Aorta (tissue), 5 donors: ENCODE measurements at places on chromosomes 6 and 20.
A peak's percentile ranks its signal among the peaks of the same experiment; 100 is the strongest.

DNA sequence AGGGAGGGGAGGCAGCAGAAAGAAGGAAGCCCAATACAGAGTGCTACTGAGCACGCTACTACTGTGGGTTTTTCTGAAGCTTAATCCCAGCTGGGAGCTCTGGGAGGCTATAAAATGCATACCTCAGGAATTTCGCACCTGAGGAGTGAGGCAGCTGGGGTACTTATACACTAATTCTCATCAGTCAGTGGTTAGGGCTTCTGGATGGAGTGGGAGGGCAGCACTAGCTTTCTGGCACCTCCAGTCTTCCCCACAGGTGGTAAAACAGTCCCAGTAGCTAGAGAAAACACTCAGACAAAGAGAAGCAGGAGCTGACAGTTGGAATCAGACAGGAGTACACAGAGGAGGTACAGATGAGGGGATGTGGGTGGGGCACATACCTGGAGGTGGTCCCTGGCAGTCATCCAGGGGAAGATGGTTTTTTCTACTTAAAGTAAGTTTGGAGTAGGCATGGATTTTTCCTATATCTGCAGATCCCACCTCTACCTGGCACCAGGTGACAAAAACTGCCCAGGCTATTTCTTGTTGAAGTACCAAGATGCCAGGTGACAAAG, 37.8 kb downstream of the CPXM1 start:
- DNase-seq, result no peak

DNA sequence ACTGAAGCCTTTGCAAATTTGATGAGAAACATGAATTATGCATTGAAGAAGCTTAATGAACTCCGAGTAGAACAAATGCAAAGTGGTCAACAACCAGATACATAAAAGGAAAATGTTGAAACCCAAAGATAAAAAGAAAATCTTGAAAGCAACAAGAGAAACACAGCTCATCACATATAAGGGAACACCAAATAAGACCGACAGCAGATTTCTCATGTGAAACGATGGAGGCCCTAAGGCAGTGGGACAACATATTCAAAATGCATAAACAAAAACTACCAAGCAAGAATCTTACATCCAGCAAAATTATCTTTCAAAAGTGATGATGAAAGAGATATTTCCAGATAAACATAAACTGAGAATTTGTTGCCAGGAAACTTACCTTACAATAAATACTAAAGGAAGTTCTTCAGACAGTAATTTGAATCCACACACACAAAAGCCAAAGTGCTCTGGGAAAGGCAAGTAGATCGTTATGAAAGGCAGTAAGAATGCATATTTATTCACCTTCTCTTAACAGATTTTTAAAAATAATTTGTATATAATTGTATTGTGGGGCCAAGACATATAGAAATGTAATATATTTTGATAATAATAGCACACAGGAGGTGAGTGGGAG, 22.5 kb downstream of the SLC52A3 start:
- DNase-seq, result no peak

GRCh38 chr6:33894438-33894837, 90.6 kb upstream of the MLN start:
- no peak for DNase-seq

DNA sequence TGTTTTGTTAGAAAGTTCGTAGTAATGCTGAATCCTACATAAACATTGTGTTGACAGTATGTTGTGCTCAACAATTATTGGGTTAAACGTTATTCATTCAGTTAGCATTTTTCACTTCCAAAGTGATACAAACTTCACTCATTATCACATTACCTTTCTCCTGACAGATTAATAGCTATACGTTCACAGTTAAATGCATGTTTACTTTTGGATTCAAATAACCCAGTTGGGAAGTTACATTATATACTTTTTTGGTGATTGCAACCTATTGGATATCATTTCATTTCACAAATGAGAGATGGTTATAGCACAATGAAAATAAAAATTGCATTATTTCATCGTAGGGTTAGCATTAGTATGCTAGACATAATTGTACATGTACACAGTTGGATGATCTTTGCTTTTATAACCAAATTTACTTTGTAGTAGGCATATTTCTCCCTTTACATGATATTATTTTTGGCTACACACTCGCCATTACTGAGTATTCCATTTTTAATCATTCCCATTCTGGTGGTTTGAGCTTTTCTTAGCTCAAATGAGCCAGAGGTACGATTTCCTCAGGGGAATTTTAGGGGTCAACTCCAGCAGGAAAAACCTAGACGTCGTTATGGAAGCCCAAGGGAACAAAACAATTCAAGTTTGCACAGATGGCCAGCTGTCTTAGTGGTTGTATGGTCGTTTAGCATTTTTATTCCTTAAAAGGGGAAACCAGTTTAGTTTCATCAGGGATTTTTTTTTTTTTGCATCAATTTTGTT, 2.1 kb upstream of the HIVEP1 start:
- DNase-seq, result no peak

GRCh38 chr6:17450832-17451231, 57.4 kb downstream of the CAP2 start:
- no peak for DNase-seq

- no peak for DNase-seq
These were observed 161.0 kb downstream of the TRMT11 start for GRCh38 chr6:126147291-126147815.

- DNase-seq, result no peak
These were observed 1.0 kb upstream of the CDSN start for GRCh38 chr6:31121131-31121790.

DNA sequence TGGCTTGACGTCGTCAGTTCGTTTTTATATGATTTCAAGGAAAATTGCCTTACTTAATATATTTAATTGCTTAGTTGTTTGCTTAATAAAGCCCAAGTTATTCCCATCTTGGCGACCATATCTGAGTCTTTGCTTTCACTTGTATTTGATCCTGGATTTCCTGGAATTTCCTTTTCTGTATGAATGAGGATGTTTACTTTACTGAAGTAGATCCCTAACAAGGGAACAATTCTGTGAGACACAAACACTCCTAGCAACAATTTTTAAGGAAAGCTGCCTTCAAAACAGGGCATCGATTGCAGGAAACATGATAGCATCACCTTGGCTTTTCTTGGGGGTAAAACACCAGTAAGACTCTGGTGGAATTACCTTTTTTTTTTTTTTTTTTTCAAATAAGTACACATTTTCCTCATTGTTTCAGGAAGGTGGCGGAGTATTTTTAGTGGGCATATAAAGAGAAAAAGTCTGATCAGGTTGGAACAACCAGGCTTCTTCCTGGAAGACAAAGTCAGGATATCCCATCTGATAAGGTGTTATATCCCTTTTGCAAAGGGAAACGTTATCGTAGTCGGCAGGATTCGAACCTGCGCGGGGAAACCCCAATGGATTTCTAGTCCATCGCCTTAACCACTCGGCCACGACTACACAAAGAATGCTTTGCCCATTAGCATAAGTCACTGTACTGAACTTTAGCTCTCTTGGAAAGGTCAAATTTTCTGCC, 68.5 kb upstream of the ZNF184 start:
- no peak for DNase-seq

- DNase-seq, result no peak
These were observed 231.6 kb downstream of the TFAP2B start for GRCh38 chr6:51049983-51050877.

- no peak for DNase-seq
These were observed 101.3 kb downstream of the COL21A1 start for GRCh38 chr6:56146086-56146485.

- DNase-seq, result no peak
These were observed 83.5 kb downstream of the TNFAIP3 start for GRCh38 chr6:137950581-137950980.

DNA sequence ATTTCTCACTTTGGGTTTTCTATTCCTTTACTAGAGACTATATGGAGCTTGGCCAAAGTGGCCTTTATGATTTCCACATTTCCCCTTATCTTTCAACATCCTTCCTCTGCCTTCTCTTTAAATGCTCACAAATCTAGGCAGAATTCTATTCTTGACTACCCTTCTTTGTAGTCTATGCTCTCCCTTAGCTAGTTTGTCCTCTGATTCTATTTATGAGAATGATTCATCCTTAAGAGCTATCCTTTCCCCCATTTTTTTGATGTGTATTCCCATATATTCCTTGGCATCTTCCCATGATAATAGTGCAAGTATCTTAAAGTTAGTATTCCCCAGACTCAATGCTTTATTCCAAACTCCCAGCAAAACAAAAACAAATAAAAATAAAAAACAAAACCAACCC, 53.1 kb downstream of the IL20RA start:
- DNase-seq, result no peak

DNA sequence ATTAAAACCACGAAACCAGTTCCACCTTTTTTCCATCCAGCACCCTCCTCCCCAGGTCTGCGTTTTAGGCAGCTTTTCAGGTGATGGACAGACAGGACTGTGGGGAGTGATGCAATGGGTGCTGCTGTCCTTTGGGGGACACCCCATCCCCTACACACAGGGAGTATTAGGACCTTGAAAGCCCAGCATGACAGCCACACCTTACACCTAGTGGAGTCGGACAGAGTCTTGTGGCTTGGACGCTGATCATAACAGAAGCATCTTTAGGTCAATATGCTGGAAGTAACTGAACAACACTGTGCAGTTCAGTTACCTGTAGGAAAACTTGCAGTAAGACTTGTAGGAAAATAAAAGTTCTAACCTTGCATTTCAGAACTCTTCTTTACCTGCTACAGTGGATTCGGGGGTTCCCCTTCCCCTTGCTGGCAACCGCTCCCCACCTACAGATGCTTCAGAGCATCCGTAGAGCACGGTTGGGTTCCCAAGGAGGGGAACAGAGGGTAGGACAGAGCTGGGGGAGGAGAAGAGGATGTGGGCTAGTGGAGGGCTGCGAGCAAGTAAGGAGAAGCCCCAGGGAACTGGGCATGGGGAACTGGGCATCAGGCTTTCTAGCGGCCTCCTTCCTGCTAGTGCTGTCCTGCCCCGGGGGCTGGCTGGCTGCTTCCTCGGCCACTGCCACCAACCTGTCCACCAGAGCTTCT, 31.7 kb downstream of the PLEKHG1 start:
- DNase-seq, result no peak

DNA sequence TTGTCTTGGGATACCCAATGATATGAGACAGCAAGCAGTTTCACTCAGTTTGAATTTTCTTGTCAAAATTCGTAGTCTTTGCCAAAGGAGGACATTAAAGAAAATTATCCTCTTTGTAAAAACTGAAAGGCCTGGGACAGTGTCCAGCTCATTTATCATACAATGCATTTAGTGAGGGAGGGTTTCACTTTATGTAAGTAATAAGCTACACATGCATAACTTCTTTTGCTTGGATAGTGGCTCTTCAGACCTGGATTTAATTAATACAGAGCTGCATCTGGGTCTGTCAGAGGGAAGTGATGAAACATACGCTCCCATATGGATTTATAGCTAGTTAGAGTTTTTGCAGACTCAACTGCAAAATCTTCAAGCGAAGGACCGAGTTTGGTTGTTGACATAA, 175.6 kb downstream of the PHACTR1 start:
- DNase-seq, result no peak

- no peak for DNase-seq
These were observed 8.6 kb upstream of the PFDN4 start for GRCh38 chr20:54199283-54199682.

DNA sequence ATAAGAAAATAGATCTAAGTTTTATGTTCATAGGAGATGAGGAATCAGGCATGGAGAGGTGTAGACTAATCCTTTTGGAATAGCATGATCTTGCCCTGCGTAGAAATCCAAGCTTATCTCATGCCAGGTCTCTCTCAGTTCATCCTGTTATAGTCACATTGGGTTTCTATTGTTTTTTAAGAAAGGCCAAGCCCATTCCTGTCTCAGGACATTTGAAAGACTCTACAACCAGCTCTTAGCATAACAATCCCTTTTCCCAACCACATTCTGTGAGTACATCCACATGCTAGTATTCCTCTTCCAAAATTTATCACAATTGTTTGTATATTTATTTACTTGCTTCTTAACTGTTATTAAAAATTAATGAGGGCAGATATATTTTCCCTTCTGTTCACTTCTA, 130.3 kb downstream of the MMUT start:
- no peak for DNase-seq

DNA sequence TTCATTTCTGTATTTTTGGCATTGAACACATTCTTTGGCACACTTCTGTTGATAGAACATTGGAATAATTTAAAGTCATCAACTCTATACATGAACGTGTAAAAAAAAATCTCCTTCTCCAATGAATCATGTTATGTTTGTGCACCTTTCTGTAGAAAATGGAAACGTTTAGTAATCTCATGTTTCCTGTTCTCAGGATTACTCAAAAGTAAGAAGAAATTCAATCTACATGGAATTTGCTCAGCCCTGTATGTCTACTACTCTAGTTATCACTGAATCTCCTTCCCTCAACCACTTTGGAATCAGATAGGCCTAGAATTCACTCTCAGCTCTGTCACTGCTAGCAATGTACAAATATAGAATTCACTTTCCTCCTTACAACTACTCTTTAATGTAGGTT, 103.6 kb downstream of the COL21A1 start:
- DNase-seq, result no peak

DNA sequence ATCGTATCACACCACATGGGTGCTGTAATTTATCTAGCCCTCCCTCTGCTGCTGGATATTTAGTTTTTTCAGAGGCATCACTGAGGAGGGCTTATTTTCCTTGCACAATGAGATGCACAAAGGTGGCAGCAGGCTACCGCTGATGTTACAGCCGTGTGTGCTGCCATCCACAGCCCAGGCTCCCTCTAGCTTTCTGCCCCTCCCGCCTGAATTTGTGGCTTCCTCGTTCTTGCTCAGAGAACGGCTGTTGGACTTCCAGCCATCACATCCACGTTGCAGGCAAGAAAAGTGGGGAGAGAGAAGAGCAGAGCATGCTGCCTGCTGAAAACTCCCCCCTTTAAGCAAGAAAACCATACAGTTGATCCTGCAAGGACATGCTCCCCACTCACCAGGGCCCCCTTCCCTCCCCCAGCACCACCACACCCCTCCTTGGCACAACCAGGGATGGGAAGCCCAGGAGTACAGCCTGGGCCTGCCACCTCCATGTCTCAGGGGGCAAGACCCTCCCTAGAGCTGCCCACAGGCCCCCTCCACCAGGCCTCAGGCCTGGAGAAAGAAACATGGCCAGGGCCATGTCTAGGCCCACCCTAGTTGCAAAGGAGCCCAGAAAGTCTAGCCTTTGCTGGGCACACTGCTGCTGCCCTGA, 102.6 kb downstream of the MRPL14 start:
- DNase-seq, result no peak

- peak; percentile 53 for DNase-seq
These were observed 695.2 kb downstream of the PHF3 start for GRCh38 chr6:64330694-64331307.

DNA sequence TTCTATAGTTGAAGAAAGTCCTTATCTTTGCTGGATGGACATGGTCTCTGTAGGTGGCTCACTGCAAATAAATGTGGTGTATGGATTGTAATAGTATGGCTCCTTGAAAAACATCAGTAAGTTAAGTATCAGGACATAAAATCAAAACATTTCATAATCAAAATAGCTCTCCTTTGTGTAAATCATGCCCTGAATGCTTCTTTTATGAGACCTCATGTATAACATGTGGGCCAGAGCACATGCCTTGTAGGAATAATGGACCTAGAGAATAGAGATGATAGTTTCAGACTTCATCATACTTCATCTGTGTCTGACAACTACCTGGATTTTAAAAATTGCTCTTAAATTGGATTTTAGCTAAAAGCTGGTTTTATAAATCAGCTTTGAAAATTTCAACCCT, 159.9 kb downstream of the ASCC3 start:
- no peak for DNase-seq

- DNase-seq, result no peak
These were observed 528.4 kb downstream of the PKHD1 start for GRCh38 chr6:51559059-51559458.

GRCh38 chr6:34323300-34323699, 69.2 kb downstream of the NUDT3 start:
- DNase-seq, result no peak
